ENCODE measurements at places on chromosomes 3 and 15.

- DNase-seq: no peak
These were observed 100.3 kb downstream of the STRIT1 start for GRCh38 chr3:155192957-155193746.

GRCh38 chr3:52270252-52270754 lies 8.1 kb downstream of the WDR82 start:
- no peak for DNase-seq

GRCh38 chr15:55846116-55846707 lies 103.3 kb upstream of the PRTG start:
- no peak for DNase-seq

- peak; percentile 95 for DNase-seq
These were observed at the start of gene ULK3 for GRCh38 chr15:74842581-74843444. ULK3 (minus strand) TSS chr15:74843156; CDS start chr15:74843105, 51 bp downstream.

- DNase-seq: no peak
These were observed 56.8 kb upstream of the ICE2 start for GRCh38 chr15:60535743-60536142.

DNA sequence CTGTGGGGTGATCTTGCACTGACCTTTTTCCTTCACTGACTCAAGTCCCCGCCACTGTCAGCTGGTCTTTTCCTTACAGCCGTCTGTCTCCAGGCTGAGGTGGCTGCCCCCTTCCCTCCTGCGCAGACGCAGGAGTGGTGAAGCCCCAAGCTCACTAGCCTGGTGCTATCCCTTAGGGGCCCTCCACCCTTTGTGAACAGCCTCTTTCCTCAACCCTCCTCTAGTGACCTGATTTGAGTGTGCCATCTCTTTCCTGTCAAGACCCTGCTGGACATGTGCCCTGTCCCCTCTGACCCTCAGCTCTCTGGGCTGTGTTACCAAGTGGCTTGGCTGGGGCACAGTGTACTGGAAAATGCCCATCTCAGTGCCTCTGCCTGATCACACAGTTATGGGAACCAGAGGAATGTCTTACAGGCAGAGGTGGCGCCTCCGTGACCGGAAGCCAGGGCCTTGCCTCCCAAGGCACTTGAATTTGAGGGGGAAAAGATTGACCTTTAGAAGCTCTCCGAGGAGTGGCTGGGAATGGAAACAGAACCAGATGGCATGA lies 8.7 kb downstream of the KBTBD13 start:
- DNase-seq: peak; percentile 81

GRCh38 chr3:125552401-125552800 lies 32.4 kb upstream of the SNX4 start:
- no peak for DNase-seq

- no peak for DNase-seq
These were observed 17.6 kb downstream of the TKT start for GRCh38 chr3:53238051-53238850.

DNA sequence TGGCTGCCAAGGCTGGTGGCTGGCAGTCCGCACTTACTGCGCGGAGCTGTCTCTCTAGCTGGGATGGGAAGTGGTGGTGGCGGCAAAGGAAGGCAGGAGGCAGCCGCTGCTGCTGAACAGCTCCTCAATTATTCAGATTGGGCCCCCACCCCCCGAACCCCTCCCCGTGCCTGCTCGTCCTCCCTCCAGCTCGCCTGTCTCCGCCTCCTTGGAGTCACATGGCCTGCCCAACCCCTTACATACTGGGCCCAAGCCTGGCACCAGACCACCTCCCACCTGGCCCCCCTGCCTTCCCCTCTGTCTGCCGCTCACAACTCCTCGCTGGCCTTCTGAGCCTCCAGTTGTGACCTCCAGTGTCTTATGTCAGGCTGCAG lies at the start of gene SLC7A14:
TSS of gene SLC7A14 (minus strand) at position 139 of the 374 bp plus-strand sequence. CDS start 59,139 bp downstream, outside the sequence.
- DNase-seq: no peak

GRCh38 chr3:65979731-65980130 lies 59.0 kb downstream of the MAGI1 start:
- no peak for DNase-seq

GRCh38 chr15:100726070-100726420 lies 123.7 kb downstream of the ASB7 start:
- no peak for DNase-seq

DNA sequence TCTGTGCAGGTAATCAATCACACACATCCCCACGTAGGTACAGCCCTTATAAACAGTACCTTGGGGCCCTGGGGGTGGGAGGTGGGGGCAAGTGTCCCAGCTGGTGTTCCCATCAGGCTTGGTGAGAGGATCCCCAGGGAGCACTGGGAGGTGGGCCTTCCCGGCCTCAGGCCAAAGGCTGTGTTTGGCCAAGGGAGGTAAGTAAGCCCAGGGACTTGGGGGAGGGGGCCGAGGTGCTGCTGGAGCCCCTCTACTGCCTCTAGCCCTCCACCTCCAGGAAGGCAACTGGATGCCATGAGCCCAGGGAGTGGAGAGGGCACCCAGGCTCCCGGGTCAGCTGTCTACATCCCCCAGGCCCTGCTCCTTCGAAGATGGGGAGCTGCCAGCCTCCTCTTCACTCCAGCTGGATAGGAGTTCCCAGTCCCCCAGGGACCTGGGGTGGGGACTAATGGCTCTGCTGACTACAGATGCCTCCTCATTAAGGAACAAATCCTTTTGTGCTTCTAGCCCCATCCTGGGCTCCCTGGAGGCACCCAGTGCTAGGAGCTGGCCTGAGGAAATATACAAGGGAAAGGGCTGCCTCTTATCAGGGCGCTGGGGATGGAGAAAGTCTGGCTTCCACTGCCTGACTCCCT lies 33.1 kb downstream of the RNU5B-1 start:
- no peak for DNase-seq

DNA sequence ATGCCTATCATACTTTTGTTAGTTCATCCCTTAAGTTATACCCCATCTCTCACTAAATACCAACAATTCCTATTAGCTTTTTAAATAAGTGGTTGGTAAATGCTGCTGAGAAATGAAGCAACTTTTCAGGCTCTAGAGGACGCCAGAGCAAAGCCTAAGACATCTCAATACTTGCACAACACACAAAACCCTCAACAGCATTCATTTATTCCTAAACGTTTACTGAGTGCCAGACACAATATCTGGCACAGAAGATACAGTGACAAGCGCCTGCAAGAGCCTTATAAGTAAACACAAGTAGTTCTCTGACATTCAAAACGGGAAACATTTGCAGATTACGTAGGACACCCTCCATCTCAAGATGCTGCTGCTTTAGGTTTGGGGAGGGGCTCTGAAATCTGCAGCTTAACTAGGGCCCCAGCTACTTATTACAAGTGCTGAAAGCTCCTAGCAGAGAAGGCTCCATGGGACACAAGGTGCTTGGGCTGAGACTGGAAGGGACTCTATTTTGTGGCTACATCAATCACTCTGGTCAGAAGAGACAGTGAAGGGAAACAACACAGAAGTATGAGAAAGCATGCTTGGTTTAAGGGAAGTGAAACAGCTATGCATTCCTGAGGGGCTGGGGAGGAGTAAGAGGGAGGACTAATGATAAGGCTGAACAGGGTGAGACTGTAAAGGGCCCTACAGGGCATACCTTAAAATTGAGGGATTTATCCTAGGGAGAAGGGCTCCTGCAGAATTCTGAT lies 311.3 kb downstream of the PLCL2 start:
- no peak for DNase-seq

DNA sequence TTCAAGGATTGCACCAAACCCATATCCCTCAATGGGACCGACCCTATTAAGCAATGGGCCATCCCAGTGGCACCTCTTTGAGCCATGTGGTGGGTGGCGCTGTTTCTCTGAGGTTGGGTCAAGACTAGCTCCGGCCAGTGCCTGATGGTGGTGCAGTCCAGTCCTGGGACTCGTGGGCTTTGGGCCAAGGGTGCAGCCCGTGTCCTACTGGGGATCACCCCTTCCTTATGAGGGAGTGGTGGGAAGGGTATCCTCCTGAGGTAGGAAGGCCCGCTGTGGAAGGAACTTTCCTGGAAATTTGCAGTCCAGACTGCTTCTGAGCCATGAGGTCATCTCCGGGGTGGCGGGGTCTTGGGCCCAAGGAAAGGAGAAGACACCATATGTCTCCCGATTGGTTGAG lies 231.6 kb downstream of the SNRPN start:
- DNase-seq: no peak

- no peak for DNase-seq
These were observed 662.9 kb downstream of the SQOR start for GRCh38 chr15:46297766-46298165.

GRCh38 chr3:89802881-89803280 lies 695.5 kb downstream of the EPHA3 start:
- DNase-seq: no peak

DNA sequence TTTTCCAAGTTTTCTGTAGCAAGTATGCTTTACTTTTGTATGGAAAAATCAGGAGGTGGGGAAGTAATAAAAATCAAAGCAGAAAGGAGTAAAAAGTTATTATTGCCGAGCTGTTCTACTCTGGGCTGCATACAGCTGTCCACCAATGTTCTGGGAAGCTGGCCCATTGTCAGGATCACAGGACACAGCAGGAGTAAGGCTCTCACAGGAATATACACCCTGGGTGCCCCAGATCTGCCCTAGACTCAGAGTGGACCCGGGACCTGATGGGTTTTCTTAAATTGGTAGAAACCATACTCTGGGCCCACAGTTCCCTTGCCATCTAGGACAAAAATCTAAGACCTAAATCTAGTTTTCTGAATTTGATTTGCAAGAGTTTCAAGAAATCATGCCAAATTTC lies 60.4 kb downstream of the TNIK start:
- no peak for DNase-seq

GRCh38 chr3:150410311-150411105 lies 2.4 kb downstream of the TSC22D2 start:
- peak; percentile 44 for DNase-seq

DNA sequence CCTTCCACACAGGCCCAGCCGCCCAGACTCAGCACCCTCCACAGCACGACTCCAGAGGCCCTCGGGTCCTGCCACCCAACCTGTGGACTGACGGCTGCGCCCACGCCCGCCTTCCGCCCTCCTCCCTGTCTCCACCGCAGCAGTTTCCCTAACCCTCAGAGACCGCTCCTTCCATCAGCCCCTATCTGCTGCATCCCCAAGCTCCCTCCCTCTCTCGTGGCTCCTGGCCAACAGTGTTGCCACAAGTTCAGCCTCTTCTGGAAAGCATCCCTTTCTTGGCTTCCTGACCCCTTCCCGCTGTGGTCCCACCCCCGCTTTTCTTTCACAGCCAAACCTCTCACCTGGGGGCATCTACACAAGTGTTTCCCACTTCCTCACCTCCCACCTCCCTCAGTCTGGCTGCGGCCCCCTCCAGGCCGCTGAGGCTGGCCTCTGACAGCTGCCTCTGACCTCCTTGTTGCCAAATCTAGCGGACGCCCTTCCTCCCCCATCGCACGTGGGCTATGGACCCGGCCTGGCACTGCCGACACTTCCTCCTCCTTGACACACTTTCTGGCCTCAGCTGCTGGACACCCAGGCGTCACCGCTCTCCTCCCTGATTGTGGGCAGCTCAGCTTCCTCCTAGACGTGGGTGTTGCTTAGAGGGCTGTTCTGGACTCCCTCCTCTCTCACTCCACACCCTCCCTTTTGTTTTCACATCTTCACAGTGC lies 168.8 kb upstream of the TLE3 start:
- DNase-seq: peak; percentile 90

DNA sequence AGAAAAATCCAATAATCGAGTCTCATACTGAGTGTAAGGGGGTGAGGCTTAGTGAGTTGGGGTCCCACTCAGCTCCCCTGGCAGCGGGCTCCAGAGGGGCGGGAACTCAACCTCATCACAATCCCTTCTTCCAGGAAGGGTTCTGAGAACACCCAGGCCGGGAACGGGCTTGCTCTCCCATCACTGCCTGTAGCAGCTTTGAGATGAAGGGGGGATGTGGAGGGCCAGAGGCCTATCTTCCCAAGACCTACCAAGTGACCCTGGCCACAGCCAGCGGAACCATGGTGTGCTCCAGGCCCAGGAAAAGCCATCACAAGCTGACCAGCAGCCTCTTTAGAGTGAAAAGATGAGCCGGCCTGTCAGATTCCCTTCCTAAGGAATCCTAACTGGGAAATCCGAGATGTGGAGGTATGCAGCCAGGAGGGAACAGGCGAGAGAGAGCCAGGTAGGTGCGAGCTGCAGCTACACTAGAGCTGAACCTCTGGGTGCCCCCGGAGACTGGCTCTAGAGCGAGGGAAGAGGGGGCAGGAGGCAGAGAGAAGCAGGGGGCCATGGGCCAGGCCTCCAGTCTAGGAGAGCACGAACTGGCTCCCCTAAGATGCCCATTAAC lies 18.5 kb downstream of the GRAMD2A start:
- no peak for DNase-seq

DNA sequence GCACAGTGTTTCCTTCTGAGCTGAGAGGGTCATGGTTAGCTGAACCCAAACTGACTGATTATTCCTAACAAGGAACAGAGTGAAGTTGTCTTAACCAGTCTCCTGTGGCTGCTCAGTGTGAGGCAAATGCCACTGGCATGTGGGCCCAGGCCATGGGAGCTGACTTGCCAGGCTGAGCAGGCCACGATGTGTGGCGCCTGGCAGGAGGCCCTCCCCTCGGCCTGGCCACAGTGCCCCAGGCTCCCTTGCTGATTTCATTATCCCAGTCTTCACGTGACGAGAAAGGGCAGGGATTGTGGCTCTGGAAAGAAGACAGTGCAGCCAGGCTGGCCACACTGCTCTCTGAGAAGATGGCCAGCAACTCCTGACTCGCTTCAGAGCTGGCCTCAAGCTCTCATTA lies 58.8 kb downstream of the SLCO2A1 start:
- no peak for DNase-seq

DNA sequence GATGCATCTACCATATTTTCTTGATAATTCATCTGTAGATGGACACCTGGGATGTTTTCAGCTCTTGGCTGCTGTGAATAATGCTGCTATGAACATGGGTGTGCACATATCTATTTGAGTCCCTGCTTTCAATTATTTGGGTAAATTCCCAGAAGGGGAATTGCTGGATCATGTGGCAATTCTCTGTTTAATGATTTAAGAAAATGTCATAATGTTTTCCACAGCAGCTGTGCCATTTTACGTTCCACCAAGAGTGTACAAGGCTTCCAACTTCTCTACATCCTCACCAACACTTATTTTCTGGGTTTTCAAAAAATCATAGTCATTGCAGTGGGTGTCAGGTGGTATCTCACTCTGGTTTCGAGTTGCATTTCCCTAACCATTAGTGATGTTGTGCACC lies 64.4 kb downstream of the NSMCE3 start:
- no peak for DNase-seq

GRCh38 chr3:101722394-101723173 lies 1.8 kb upstream of the CEP97 start:
- no peak for DNase-seq

- no peak for DNase-seq
These were observed 397.4 kb downstream of the OTOL1 start for GRCh38 chr3:161893972-161894371.

All from tibial artery (tissue), 4 donors.